ENCODE measurements at places on chromosomes 11 and 22.

DNA sequence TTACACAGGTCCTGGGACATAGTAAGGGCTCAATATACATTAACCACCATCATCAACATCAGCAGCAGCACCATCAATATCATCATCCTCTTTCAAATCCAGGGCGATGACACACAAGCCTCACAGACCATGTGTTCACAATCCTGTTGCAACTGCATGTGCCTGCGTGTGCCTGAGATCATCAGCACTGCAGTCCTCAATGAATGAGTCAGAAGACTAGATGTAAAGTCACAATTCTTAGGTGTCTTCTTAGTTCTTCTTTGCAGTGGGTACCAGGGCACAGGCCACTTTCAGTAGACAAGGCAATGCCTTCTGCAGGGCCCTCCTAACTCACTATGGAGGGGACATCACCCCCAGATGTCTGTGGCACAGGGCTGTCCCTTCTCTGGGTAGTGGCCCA, 111.1 kb downstream of the MYO18B start:
- DNase-seq = no peak

- DNase-seq = no peak
Observed at GRCh38 chr22:42561856-42562255, 8.1 kb downstream of the SERHL2 start.

DNA sequence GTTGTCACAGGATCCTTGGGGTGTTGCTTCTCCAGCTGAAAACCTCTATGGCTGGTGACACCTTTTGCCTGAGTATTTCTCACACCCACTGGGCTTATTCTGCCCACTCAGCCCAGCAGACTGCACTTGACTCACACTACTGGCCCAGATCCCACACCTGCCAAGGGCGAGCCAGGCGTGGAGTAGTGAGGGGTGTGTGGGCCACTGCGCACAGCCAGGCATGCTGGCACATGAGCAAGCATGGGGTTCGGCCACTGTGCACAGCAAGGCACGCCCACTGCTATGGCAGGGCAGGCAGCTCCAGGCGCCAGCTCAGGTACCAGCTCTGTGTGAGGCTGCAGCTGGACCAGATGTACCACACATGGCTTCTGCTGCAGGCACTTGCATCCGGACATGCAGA, 116.5 kb upstream of the MTNR1B start:
- no peak for DNase-seq

GRCh38 chr22:49393526-49393925, 434.1 kb downstream of the BRD1 start:
- DNase-seq = no peak

DNA sequence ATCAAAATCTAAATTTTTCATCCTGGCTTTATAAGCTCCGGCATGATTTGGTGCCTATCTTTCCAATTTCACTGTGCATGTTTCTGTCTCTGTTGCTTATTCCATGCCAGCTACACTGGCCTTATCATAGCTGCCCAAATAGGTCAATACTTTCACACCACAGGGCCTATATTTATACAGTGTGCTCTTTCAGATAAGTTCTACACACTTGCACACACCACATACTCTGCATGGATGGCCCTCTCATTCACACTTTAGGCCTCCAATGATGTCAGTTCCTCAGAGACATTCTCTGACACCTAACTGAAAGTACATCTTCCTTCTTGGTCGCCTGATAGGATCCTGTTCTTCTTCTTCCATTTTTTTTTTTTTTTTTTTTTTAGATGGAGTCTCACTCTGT, 7.0 kb downstream of the ALG8 start:
- no peak for DNase-seq

DNA sequence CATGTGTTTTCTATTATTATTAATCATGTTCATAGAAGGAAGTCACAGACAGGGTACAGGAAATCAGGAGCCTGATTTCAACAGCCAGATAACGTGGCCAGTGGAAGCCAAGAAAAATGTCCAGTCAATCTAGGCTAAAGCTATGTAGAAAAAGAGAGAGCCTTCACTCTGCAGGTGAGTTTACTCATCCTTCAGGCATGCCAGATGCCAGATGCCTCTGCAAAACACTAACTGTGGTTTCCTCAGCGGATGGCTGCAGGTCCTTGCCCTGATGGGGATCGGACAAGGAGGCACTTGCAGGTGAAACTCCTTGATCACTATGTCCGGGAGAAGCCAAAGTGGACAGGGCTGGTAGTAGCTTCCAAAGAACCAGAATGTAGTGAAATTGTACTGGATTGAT, 962.3 kb upstream of the RAG2 start:
- no peak for DNase-seq

- DNase-seq = no peak
Observed at GRCh38 chr11:92246630-92247029, 22.0 kb downstream of the FAT3 start.

GRCh38 chr11:37689951-37690350, 1091.9 kb upstream of the RAG2 start:
- DNase-seq = no peak

DNA sequence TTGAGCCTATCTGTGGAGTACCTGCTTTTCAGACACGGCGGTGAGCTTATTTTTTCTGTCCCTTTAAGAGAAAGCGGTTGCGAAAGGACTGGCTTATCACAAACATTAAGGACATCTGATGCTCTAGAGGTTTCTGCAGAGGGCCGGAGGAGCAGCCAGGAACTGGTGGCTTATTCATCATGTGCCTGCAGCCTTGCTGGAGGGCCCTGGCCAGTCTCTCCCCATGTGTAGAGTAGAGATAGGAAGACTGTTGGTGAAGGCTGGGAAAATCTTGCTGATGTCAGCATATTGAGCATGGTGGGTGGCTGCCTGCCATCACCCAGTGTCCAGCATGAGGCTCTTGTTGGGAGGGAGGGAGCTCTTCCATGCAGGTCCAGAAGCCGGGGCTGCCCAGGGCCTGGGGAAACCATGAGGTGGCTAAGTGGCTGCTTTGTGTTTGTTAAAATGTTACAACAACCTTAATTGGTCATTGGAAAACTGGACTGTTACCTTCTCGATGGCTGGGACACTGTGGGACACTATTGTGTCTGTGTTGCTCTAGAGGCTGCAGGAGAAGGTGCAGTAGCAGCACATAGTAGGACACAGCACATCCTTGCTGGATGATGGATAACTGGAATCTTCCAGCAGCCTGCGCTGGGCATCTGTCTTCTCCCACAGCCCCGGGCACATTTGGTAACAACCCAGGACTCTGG, 54.3 kb downstream of the TSPAN18 start:
- DNase-seq = no peak

DNA sequence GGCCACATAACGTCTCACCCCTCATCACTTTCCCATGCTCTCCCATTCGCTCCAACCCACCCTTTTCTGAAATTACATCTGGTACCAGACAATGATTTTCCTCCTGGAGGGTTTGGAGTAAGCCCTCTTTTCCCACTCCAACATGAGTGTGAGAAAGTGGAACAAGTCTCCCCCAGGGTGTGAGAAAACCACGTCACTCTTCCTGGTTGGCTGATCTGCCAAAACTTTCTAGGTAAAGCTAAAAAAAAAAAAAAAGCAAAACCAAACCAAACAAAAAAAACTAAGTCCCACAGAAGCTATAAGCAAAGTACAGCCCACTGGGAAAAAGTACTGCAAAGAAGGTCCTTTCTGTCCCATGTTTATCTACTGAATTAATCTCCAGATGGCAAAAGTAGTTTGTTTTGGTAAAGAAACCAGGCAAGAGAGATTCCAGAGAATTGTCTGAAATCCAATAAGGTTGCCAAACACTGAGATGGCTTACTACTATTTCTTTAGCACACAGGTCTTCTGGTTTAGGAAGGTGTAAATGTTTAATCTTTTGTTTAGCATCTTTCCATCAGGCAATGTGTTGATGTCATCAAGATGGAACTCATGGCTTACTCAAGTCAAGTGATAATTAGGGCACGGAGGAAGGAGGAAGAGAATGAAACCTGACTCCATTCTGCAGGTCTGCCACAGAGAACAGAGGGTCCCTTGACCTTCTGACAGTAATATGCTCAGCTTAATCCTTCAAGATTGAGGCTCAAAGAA, 395.6 kb downstream of the LARGE1 start:
- no peak for DNase-seq

DNA sequence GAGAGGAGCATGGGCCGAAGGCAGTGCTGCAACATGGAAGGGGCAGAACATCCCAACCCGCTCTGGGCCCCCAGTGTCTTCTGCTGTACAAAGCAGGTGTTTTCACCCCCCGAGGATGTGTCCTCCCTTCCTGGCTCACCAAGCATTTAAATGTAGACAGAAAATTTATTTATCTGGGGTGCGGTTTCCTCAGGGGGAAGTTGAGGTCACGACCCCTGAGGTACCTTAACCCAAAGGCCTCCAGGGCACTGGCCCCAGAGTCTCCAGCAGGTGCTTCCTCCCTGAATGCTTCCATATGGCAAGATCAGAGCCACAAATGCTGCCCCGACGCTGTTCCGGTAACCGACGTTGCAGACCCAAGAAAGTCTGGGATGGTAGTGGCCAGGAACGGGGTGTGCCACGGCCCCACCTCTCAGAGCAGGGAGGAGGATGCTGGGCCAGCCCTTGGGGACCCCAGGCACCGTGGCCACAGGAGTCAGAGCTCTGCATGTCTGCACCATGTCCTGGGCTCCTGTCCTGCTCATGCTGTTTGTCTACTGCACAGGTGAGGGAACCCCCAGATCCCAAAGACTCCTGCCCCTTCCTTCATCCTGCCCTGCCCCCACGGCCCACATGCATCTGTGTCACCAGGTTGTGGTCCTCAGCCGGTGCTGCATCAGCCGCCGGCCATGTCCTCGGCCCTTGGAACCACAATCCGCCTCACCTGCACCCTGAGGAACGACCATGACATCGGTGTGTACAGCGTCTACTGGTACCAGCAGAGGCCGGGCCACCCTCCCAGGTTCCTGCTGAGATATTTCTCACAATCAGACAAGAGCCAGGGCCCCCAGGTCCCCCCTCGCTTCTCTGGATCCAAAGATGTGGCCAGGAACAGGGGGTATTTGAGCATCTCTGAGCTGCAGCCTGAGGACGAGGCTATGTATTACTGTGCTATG, at the start of gene VPREB1:
VPREB1 (plus strand) TSS at position 471 of the 935 bp plus-strand sequence; CDS start at position 499, 28 bp downstream.
- DNase-seq = no peak

DNA sequence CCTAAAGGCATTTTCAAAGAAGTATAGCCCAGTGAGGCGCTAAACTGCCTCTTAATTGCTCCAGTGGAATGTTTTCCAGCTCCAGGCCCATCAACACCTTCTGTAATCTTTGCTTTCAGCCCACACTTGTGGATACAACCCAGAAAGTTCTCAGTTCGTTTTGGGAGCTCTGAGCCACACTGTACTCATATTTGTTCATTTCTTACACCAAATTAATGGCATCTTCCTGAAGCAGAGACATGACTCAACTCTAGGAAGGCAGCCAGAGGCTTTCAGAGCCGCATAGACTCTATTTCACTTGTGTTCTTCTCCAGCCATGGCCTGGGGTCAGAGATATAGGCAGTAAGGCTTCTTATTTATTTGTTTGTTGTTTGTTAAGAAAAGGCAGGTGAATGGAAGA, 175.5 kb upstream of the NCAM1 start:
- DNase-seq = no peak

GRCh38 chr11:17695454-17696441, 23.6 kb upstream of the MYOD1 start:
- no peak for DNase-seq

GRCh38 chr22:49676783-49677494, 150.7 kb downstream of the BRD1 start:
- no peak for DNase-seq

DNA sequence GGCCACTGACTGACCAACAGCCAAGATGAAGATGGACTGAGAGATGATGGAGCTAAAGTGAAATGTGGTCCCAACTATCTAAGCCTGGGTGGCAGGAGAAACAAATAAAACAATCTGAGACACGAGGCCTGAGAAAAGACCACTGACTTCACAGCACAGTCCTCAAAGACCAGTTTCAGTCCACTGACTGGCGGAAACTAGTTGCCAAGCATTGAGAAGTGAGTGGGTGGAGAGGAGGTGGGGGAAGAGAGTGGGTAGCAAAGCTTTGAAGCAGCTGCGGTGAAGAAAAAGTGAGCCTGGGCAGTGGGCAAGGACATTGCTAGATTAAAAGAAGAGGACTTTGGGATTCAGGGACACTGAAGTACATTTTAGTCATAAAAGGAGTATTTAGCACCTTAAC, 1.9 kb downstream of the MS4A1 start:
- no peak for DNase-seq

DNA sequence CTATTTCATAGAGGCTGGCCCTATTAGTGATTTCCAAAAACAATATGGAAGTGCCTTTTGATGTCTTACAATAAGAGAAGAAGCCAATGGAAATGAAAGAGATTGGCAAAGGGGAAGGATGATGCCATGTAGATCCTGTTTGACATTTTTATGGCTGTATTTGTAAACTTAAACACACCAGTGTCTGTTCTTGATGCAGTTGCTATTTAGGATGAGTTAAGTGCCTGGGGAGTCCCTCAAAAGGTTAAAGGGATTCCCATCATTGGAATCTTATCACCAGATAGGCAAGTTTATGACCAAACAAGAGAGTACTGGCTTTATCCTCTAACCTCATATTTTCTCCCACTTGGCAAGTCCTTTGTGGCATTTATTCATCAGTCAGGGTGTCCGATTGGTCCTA, 91.4 kb downstream of the CD44 start:
- no peak for DNase-seq

DNA sequence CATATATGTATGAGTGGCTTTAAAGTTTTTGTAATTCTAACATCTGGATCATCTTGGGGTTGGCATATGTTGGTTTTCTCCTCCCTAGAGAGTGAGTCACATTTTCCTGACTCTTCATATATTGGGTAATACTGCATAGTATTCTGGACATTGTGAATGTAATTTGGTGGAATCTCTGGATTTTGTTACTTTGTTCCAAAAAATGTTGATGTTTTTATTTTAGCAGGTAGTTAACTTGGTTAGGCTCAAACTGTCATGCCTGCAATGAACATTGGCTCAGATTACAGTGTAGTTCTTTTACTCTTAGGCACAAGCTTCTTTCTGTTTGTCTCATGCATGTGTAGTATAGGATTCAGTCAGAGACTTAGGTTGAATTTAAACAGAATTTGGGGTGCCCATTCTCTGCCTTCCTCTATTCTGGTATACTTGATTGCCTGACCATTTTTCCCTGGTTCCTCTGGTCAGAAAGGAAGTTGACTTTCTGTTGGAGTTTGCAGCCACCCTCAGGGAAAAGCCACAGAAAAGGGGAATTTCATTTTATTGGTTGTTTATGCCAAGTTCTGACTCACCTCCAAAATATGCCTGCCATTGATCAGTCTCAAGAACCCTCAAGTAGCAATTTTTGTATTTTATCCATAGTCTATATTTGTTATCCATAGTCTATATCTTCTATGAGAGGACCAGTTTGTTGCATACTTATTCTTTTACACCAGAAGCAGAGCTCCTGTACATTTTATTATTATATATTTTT, 151.7 kb downstream of the UVRAG start:
- no peak for DNase-seq

Data from HEK293T (cell line).